GF-D8 (cell line): ENCODE measurements at places on chromosomes 5 and 9.

- DNase-seq, result no peak
Observed at GRCh38 chr5:65479527-65479926, 2.2 kb downstream of the ADAMTS6 start.

DNA sequence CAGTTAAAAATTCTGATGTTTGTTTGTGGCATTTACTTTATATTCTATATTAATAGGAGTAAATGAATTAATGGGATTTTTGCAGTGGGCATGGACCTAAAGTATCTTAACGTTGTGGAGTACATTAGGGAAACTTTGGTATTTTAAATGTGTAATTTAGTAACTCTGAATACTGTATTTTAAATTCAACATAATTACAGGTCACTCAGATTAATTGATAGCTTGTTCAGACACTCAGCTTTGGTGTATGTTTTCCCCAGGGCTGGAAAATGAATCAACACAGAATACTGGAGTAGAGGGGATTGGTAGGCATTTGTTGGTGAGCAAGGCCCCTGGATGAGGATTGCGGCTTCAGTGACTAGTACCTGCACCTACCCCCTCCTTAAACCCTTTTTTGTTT is 117.5 kb downstream of the TRIO start:
- no peak for DNase-seq

DNA sequence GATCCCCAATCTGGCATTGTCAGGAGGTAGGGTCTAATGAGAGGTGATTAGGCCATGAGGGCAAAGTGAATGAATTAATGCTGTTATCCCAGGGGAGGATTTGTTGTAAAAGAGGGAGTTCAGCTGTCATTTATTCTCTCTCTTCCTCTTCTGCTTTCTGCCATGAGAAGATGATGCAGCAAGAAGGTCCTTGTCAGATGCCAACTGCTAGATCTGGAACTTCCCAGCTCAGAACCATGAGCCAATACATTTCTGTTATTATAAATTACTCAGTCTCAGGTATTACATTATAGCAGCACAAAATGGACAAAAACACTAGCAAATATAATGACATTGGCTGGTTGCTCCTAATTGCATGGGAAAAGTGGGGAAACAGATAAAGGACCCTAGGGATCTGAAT is 15.6 kb upstream of the BICD2 start:
- DNase-seq, result no peak

DNA sequence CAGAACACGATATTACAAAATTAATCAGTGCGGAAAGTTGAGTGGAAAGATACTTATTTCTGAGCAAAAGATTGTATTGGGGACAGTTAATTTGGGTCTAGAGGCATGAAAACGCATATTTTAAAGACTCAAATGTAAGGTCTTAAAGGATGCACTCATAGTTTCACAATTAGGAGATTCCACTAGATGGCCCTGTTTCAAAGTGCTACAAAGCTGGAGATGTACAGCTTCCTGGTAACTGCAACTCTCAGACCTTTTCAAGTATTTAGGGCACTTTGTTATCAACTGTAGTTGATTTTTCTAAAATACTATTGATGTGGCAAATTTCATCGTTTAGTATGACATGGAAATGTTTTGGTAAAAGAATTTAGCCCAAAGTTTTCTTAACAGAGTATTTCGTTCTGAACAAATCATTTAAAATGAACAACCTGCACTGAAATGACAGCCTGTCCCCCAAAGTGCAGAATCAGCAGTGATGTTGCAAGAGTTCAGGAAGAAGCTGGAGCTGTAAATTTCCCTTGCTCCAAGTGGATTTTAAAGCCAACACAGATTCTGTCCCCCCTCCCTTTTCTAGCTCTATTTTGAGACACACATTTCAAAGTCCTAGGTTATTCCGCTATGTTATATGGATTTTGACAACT is 16.2 kb upstream of the NDUFB6 start:
- no peak for DNase-seq

GRCh38 chr5:125446986-125447385 is 700.5 kb upstream of the ZNF608 start:
- no peak for DNase-seq

GRCh38 chr5:169095976-169096375 is 205.0 kb downstream of the SLIT3 start:
- DNase-seq, result no peak

DNA sequence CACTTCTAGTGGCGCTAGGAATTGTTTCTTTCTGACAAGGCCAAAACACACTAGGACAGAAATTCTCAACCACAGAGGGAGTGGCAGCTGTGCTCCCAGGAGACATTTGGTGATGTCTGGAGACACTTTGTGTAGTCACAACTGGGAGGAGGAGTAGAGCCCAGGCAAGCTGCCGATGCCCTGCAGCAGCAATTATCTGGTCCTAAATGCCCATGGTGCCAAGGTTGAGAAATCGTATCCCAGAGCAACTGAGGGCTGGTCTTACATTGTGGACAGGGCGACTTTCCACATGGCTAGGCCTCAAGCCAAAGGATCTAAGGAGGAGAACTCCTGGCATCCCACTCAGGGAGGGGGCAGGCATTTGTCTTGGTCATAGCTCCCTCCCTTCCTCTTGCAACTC is 259.9 kb downstream of the GADD45G start:
- no peak for DNase-seq

GRCh38 chr9:135969064-135969683 is 8.0 kb upstream of the UBAC1 start:
- no peak for DNase-seq

DNA sequence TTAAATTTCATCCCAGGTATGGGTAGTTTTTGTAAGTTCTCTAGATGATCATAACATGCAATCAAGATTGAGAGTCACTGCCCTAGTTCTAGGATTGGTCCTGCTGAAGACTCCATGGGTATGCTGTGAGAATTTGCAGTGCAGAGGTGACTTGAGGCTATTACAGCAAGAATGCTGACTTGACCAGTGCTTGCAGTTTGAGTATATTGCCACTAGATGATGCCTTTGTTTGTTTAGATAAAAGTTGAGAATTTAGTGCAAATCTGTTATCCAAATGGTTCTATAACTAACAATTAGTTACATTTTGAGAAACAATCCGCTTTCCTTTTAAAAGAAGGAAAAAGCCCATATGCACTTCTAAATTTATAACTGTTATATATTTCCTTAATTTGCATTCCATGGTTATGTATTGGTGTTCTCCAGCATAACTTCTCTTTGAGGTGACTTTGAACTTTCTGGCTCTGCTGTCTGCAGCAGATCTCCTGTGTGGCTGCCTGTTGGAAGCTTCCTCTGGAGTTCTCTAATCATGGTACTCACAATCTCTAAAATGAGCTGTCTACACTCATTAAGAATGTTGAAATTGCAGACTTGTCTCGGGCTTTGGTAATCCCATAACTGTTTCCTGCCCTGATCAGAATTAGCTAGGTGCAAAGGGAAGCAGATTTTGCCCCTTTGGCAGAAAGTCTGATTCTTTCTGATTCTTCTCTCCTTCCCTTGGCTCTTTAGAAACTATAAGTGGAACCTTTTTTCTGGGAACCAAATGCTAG is 24.9 kb downstream of the MELK start:
- DNase-seq, result peak; percentile 3
